ENCODE measurements at places on chromosomes 3 and 15. TPM values are rescaled to one million over a fixed set of nuclear protein-coding genes. Genes with fewer than 3 reads are reported as not detected.

GRCh38 chr3:62809369-62809768 lies 65.8 kb downstream of the CADPS start:
- DNase-seq = no peak

The DAZL gene
- total RNA-seq = not detected

The FANCD2OS gene
- total RNA-seq = not detected

The HHATL gene
- not detected for total RNA-seq

DNA sequence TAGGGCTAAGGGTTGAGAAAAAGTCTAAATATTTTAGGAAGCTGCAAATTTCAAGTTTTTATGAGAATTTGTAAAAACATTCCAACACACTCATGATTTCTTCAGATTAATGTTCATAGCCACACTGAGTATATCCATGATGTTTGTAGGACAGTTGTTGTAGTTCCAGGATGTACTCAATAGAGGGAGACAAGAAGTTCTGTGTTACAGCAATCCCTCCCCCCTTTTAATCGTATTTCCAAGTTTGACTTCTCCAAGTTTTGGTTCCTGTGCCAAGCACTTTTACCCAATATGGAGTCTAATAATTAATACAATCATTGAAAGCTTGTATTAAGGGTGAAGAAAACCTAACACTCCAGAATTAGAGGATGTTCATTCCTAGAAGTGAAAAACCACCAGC lies 143.4 kb downstream of the FEZF2 start:
- DNase-seq = peak; percentile 62
